GM13977 (cell line): ENCODE measurements at places on chromosomes 12 and 14.

DNA sequence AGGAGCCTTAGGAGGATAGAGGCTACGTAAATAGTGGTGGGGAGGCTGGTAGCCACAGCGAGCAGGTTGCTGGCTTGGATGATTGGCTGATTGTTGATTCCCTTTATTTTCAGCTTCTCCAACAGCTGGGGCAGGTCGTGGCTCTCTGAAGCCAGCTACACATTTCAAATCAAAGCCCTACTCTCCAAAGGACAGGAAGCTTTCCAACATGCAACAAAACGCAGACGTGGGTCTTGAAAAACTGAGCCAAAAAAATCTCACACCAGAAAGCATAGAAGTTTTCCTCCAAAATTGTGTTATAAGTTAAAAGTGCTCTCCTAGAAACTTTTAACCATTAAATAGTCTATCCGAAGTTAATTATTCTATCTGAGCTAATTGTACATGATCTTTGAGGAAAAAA, 37.6 kb upstream of the PRICKLE1 start:
- no peak for DNase-seq

GRCh38 chr14:88499225-88499624, 55.6 kb downstream of the PTPN21 start:
- no peak for DNase-seq

GRCh38 chr12:15056218-15056617, 83.4 kb downstream of the PDE6H start:
- no peak for DNase-seq

DNA sequence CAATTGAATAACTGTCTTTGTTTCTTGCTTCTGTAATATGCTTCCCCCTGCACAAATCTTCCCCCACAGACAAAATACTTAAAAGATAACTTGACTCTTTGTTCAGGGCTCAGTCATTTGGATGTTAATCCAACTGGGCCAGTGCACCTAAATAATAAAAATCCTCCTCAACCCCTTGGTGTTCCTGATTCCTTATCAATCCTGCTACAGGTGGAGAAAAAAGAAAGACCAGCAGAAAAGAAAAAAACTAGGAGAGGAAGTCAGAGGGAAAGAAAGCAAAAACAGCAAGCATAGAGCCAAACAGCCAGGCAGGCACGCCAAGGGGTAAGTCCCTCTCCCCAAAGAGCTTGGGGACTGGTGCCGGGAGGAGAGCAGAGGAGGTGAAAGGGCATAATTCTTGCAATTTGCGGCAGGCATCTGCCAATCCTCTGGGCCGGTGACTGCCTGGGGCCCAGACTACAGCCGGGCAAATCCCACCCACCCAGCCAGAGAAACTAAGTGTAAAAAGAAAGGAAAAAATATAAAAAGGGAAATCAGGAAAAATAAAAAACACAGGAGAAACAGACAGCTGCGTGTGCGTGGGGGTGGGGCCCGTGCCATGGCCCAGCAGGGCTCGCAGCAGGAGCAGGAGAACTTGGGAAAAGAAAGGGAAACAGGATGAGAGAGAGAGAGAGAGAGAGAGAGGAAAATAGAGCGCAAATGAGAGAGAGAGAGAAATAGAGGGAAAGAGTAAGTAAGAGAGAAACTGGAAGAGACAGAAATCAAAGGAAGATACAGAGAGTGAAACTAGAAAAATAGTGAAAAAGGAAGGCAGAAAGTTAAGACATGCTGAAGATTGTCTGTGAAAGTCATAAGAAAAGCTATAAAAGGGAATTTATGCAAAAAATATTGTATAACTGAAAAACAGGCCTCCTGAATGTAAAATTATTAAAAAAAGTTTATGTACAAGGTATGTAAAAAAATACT, 21.4 kb downstream of the KLRK1 start:
- DNase-seq: no peak

DNA sequence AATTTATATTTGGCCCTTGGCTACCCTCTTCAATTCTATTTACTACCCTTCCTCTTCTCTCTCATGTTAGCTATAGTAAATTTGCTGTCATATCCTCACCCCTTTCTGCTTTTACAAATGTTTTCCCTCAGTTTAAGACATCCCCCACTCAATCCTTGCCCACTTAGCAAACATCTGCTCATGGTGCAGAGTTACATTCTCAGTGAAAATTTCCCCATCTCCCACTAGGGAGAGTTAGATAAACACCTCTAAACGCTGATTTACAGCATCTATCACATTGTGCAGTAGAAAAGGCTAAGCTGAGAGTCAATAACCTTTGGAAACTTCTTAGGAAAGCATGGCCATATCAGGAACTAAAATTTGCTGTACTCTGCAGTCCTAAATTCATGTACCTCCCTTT, 69.0 kb downstream of the DENND5B start:
- no peak for DNase-seq

GRCh38 chr12:93569301-93569655, 3.2 kb upstream of the SOCS2 start:
- DNase-seq: no peak

DNA sequence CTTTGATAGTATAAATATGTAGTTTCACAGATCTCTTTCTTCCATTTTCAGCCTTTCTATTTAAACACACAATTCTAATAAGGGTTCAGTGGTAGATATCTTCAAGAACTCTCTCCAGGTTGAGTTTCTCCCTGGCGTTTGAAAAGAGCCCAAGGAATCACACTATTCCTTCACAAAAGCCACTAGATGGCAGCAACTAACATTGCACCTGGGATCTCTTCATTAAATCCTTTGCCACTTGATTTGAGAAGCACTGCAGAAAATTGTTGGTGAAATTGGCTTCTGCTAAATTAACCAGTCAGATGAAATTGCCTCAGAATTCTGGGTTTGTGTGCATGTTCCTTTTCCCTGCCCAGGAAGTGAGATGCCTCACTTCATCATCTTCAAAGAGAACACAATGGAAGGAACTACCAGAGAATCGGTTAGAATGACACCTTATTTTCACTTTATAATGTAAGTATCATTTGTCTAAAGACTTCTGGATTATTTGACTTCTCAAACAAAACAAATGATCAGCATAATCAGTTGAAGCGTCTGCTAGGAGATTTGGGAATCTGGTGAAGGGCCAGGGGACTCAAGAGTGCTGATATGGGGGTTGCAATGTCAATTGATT, 6.8 kb downstream of the CCDC198 start:
- no peak for DNase-seq
